ENCODE measurements at places on chromosomes 16 and 17.

DNA sequence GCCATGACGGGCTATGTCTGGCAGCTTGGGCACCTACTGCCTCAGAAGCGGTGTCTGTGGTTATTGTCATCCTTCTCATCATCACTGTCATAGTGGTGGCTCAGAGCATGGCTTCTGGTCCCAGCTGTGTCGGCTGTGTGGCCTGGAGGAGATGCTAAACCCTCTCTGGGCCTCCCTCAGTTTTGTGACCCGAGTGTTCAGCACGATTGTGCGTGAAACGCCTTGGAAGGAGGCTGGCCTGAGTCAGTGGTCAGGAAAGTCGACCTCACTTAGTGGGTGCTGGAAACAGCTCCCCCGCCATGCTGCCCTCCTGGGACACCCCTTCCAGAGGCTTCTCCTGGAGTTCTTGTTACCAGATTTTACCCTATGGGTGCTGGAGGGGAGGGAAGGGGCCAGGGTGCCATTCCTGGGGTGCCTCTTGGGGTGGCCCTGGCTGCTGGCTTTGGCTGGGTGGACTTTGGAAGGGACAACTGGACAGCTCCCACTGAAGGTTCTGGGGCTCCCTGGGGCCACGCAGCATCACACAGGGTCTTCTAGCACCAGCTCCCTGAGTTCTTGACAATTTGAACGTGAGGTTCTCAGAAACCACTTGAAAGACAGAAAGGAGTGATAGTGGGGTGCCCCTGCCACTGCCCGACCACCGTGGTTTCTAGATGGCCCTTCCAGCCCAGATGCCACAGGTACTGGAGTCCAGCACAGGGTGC lies 226.5 kb upstream of the GSE1 start:
- DNase-seq: no peak

DNA sequence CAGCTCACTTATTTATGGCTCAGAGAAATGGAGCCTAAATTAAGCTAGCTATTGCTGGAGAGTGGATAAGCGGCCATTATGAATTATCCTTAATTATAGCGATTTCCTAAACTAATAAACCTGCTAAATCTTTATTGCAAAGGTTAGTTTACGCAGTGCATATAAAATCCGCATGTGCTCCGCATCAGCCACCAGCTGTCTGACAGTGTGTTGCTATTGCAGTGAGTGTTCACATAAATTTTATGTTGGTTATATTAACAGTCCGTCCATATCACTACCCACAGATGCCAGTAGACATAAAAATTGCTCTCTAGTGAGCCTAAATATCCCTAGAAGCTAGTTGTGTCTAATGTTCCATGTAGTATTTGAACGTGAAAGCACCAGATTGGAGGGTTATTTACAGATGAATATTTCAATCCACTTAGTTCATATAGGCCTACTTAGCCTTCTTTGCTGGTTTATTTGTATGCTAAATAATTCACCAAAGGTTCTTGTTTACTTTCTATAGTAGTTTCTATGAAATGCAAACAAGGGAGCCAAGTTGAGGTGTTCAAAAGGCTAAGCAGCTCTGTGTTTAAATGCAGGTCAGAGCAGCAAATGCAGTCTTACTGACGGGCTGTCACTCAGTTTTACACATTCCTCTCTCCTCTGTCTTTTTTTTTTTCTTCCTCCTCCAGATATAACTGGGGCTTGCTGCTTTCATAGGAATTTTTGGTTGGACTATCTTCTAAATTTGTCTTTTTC lies 219.1 kb downstream of the IRX3 start:
- no peak for DNase-seq

GRCh38 chr16:49816875-49817274 lies 39.0 kb downstream of the ZNF423 start:
- DNase-seq: no peak

DNA sequence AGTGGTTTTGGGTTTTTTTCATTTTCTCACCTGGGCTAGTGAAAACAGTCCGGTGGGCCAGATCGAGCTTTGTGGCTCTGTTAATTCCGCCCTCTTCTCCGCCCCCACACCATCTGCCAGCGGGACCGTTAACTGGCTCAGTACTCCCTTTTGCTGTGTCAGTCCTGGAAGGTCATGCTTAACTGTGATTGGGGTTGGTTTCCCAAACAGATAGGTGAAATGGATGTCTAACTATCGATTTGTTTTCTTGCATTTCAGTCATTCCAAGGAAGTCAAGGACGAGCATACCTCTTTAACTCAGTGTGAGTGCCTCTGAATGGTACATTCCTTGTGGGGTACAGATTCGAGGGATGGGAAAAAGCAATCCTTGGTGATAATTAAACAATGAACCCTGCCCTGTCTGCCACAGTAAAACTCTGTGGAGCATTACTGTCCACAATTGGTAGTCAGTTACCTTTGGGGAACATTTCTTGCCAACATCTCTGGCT lies 56.7 kb downstream of the YPEL2 start:
- no peak for DNase-seq

GRCh38 chr16:50751528-50751927 lies 9.6 kb downstream of the CYLD start:
- DNase-seq: no peak

- peak; percentile 75 for DNase-seq
Measured at GRCh38 chr16:28984619-28985135, at the start of gene LAT. TSS of gene LAT (plus strand) at chr16:28985052. CDS start at chr16:28985418, 366 bp downstream.

- no peak for DNase-seq
Measured at GRCh38 chr16:57589374-57589773, 39.1 kb upstream of the ADGRG1 start.

- no peak for DNase-seq
Measured at GRCh38 chr17:63120406-63120805, 154.4 kb downstream of the TANC2 start.

DNA sequence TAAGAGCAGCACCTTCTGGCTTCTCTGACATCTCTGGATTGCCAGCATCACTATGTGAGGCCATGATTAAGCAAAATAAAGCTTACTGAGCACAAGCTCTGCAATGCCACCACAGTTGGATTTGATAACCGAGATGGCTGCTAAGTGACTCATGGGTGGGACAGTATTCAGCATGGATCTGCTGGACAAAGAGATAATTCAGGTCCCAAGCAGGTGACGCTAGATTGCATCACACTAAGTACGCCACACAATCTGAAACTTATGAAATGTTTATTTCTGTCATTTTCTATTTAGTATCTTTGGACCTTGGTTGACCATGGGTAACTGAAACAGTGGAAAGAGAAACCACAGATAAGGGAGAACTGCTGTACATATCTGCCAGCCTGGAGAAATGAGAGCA lies 27.4 kb downstream of the CDRT15 start:
- DNase-seq: no peak

All from urothelium cell line (cell line).